ENCODE measurements at places on chromosomes 16 and 17.

- DNase-seq = no peak
These were observed 120.5 kb downstream of the SOCS1 start for GRCh38 chr16:11135464-11135973.

GRCh38 chr17:37299257-37299980 is 76.4 kb upstream of the C17orf78 start:
- DNase-seq = no peak

DNA sequence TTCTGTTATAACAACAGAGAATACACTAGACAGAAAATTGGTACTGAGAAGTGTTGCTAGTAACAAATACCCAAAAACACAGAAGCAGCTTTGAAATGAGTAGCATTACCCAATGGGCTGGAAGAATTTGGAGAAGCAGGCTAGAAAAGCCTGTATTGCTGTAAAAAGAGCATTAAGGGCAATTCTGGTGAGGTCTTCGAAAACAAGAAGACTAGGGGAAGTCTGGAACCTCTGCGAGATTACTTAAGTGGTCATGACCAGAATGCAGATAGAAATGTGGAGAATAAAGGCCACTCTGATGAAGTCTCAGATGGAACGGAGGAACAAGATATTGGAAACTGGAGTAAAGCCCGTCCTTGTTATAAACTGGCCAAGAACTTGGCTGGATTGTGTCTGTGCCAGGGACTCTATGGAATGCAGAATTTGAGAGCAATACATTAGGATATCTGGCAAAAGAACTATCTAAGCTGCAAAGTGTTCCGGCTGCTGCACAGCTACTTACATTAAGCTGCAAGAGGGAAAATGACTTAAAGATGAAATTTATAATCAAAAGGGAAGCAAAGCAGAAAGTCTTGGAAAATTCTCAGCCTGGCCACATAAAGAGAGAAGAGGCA is 44.9 kb upstream of the PEMT start:
- DNase-seq = no peak

DNA sequence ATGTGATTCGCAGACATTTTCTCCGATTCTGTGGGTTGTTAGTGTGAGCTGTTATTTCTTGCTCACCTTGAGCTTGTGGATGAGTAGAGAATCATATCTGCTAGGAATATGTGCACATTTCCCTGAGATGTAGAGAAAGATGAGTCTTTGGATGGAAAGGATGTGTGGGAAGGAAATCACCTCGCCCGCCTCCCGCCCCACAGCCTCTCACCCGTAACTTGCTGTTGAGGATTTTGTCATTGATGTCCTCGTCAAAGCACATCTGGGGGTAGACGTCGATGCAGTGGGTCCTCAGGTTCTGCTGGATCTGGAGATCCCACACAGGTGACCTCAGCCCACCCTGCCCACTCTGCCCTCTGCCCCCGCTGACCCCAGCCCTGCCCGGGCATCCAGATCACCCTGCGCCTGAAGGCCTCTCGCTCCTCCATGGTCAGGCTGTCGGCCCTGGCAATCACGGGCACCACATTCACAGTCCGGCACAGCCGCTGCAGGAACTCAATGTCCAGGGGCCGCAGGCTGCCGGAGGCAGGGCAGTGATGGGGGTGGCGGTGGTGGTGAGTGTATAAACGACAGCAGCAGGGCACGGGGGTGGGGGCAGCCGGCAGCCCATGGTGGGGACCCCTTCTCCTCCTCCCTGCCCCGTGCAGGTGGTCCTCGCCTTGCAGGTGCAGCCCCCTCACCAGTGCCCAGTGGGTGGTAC is 4.7 kb downstream of the SEPTIN12 start:
- DNase-seq = no peak

- DNase-seq = no peak
These were observed 8.5 kb downstream of the SLFN12 start for GRCh38 chr17:35423761-35424160.

DNA sequence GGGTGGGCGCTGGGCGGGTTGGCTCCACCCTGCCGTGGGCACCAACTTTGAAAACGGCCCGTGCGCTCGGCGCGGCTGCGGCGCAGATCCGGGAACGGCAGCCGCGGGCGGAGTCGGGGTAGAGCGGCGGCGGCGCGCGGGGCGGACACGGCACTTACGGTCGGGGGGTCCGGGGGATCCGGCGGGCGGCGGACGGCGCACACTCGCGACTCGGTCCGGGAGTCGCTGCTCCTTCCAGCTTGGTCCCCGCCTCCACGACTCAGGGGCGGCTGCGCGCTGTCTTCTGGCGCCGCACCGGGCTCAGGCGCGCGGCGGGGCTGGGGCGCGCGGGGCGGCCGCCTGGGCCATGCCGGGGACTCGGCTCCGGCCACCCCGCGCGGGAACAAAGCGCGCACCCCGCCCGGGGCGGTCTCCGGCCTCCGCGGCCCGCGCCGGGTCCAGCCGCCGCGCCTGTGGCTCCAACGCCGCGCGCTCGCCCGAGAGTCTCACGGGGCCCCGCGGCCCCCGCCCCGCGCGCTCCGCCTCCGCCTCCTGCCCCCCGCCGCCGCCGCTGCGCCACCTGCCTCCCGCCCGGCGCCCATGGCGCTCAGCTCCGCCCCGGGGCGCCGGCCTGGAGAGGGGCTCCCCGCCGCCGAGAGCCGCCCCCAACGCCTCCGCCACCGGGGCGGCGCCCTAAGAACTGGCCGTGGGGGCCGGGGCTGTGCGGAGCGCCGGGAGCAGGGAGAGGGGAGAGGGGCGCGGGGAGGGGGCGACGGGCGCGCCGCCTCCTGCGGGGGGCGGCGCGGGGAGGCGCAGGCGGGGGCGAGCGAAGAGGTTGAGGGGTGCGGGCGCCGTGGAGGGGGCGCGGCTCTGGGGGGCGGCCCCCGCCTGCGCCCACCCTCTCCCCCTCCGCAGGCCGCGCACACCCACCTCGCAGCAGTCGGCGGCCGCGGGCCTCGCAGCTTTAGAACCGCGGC is 35.9 kb downstream of the CBFA2T3 start:
- no peak for DNase-seq

- no peak for DNase-seq
These were observed 2.7 kb downstream of the RNF112 start for GRCh38 chr17:19413761-19414160.

Measured in stimulated activated CD8-positive, alpha-beta memory T cell treated with anti-CD3 and anti-CD28 coated beads, Interleukin-7, amount 100 ng/mL, for 48 hours (primary cell).